ENCODE measurements at places on chromosomes 2 and 18.

DNA sequence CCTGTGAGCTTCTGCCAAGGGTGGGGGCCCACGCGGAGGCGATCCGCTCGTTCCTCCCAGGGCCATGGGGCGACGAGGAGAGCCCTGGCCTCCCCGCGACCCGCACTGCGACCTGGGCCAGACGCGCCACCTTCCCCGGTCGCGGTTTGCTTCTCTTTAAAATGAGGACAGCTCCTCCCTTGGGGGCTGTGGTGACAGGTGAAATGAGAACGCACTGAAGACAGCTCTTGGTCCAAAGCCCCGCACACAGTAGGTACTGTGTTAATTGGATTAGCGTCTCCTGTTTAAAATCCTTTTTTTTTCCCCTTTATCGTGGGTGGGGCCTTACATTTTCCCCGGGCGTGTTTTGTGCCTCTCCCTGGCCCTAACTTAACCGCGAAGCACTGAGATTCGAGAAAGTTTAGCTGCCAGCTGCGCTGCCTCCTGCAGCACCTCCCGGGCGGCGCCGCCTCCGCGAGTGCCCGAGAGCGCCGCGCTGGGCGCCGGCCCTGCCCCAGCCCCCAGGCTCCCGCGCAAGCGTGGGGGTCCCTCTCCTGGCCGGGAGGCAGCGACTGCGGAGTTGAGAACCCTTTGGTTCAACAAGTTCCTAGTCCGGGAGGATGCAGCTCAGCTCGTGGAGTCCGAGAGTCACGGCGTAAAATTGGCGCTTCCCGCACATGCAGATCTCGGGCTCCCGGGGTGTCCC is 1.1 kb downstream of the HPCAL1 start:
- DNase-seq, result peak; percentile 70

- DNase-seq, result no peak
Observed at GRCh38 chr2:217953011-217953481, 49.7 kb downstream of the TNS1 start.

DNA sequence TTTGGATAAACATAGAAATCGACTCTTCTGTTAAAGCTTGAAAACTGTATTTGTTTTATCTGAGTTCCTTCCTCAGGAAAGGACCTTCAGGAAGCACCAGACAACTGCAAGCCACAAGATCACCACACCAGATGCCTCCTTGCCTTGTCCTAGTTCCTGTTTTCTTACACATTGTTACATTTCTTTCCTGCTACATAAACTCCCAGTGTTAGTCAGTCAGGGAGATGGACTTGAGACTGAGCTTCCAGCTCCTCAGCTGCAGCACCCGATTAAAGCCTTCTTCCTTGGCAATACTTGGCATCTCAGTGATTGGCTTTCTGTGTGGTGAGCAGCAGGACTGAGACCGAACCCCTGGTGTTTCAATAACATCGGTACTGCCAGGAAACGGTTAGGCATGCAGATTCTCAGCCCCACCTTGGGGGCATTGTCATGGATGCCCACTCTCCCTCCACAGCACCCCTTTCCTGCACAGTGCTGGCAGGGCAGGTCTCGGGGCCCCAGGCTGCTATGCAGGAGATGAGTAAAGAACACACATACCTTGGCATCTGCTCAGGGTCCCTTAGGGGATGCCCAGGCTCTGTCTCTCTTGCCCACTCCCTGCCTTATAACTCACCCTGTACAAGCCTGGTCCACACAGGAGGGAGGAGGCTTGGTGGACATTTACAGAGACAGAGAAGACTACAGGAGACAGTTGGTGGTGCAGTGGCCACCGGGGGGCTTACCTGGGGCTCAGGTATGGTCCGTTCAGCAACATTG is 32.6 kb downstream of the ANKMY1 start:
- DNase-seq, result no peak

- DNase-seq, result no peak
Observed at GRCh38 chr2:54680397-54681041, 42.9 kb upstream of the EML6 start.

DNA sequence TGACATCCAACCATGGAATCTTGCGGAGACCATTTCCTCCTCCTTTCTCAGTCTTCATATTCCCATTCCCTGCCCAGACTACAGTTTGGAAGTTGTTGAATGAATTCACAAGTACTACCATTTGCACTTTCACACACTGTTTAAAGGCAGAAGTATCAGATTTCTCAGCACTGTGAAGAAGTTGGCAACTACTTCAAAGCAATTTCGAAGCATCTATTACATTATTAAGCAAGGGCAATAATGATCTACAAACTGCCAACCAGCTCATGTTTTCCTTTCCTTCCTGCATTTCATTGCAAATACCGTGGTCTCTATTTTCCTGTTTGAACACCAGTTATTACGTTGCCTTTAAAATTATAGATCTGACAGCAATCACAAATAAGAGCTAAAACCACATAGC is 105.5 kb downstream of the IRS1 start:
- DNase-seq, result no peak

GRCh38 chr2:1020206-1020605 is 69.6 kb downstream of the SNTG2 start:
- no peak for DNase-seq

- no peak for DNase-seq
Observed at GRCh38 chr2:240324312-240325015, 111.0 kb upstream of the GPC1 start.

DNA sequence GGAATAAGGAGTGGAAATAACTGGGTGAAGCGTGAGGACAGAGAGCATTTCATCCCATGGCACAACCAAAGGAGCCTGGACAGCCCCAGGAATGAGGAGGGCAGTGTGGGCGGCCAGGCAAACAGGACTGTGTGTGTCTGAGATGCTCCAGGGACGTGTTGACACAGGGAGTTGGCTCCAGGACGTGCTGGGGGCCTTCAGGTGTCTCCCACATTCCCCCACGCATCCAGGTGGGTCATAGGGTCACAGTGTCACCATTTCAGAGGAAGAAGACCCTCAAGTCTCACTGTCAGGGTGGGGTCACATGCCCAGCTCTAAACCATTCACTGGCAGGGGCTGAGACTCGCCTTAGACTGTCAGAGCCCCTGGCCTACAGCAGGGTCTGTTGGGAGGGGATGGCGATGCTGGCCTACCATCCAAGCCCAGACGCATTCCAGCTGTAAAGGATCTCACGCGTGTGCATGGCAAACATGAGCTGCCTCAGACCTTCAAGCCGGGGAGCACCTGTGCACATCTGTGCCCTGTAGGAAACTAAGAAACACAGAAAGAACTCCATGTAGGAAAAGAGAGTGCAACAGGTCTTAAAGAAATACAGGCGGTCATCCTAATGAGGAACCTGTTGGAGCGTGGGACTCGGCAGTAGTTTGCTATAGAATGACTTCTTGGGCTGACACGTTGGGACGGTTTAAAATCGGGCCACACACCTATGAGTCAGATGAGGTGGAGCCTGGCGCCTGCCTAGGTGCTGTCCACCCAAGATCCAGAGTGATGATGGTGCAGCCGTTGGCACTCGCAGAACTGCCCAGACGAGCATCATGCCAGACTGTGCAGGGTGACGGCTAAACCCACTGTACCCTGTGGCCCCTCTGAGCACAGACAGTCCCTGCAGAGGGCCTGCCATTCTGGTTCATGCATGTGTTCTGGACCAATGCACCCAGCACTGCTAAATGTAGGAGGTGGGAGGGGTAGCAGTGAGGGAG is 17.3 kb downstream of the PARD6G start:
- DNase-seq, result no peak

DNA sequence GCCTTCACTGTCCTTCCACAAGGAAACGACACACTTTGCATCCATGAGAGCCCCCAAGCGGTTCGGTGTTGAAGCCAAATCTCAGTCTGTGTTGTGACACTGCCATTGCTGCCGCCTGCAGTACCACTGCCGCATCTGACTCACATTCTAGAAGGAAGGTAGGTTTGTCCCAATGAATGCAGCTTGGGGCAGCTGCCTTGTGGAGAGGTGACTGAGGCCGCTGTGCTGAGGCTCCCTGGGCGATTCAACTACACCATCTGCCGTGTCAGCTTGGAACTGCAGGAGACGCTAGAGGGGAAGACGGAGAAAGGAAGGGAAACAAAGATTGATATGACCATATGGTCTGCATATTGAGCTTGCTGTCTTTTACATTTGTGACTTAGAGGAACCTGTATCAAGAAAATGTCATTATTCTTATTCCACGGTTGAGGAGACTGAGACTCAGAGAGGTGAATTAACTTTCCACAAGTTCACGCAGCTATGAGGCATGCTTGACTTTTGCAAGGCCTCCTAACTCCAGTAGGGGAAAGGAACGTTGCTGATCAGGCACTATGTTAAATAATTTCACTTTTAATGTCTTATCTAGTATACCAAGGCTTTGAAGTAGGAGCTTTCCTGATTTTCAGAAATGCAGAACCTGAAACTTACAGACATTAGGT is 43.5 kb upstream of the LMAN1 start:
- peak; percentile 49 for DNase-seq

- DNase-seq, result no peak
Observed at GRCh38 chr2:173431191-173431590, 76.5 kb downstream of the CDCA7 start.

GRCh38 chr2:173957517-173957916 is 7.7 kb downstream of the SP3 start:
- DNase-seq, result no peak

- DNase-seq, result no peak
Observed at GRCh38 chr2:237389831-237390230, 24.1 kb downstream of the COL6A3 start.

- no peak for DNase-seq
Observed at GRCh38 chr18:25597476-25597875, 245.5 kb upstream of the ZNF521 start.

- DNase-seq, result peak; percentile 27
Observed at GRCh38 chr2:239947729-239948045, 77.5 kb downstream of the NDUFA10 start.

- no peak for DNase-seq
Observed at GRCh38 chr2:197514754-197515153, 1.1 kb upstream of the MOB4 start.

DNA sequence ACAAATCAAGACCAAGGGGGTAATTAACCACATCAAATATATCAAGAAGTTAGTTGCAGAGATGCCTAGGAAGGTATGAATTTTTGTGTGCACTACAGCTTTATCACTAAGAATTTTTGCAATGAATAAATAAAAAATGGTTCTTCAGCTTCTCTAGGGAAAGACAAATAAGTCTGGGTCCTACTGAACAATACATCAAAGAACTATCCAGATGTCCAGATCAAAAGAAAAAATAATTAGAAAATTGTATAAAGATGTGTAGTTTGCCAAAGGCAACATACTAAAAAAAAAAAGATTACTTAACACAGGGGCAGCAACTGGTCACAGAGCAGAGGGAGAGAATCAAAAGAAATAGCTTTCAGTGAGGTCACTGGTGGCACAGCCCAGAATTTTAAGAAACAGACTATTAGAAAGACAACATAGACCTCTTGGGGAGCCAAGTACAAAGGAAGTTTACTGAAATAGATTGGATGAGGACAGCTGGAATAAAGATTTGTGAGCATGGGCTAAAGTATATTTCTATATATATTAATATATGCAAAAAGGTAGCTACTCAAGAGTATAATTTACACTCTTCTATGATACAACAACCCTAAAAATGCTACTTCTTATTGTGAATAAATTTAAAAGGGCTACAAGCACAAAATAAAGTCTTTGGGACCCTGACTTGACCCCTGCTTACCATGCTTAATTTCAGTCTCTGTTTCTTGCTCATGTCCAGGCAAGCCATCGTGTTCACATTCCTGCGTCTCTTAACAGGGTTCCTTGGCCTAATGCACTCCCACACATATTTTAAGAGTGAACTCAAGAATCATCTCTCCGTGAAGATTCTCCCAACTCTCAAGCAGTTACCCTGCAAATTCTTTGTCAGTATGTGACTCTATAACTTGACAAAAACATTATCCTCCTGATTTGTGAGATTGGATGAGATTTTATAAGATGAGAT is 99.0 kb upstream of the GRB14 start:
- no peak for DNase-seq

DNA sequence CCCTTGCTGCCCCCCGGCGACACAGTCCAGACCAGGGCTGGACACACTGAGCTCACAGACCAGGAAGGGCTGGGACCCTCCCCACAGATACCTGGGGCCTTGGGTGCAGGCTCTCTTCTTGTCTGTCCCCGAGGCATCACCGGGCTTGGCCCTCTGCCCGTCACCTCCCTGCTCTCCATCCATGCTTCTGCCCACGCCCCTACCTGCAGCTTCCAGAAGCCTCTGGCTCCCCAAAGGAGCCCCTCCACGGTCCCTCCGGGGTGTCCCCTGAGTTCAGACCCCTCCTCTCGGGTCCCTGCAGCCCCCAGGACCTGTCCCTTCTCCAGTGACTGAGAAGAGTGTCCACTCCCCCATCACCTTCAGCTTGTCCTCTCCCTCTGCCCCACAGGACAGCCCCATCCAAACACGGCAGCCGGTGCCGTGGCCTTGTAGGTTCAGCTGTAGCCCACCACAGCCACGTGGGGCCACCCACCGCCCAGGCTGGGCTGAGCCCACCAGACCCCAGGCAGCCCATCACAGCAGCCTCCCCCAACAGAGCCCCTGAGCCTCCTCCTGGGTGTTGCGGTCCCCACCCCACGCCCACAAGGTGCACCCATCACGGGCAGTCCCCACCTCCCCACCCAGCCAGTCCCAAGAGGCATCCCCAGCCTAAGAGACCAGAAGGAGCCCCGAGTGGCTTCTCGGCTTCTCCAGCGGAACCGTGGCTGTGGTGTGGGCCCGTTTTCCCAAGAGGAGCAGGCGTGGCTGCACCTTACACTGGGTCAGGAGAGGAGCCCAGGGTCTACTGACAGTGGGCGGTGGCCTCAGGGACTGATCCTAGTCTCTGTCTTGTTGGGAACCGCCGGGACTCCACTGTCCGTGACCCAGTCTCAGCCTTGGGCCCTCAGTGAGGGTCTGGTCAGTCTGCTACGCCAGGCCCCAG is 53.1 kb downstream of the RAMP1 start:
- DNase-seq, result no peak

GRCh38 chr2:240205348-240205747 is 64.9 kb upstream of the OTOS start:
- DNase-seq, result no peak

DNA sequence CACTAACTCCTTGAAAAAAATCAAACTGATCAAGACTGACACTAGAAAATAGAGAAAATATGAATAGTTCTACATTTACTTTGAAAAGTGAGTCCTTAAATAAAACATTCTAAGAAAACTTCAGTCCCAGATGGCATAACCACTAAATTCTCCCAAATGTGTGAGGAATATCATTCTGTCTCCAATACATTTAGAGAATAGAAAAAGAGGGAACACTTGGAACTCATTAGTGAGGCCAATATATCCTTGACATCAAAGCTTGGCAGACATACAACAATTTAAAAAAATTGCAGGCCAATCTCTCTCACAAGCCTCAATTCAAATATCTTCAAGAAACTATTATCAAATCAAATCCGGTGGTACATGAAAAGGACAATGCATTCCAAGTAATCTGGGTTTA is 79.3 kb upstream of the TMEM247 start:
- DNase-seq, result no peak

Data from Peyer's patch (tissue), 4 donors.